ENCODE measurements at places on chromosomes 2 and 18.

DNA sequence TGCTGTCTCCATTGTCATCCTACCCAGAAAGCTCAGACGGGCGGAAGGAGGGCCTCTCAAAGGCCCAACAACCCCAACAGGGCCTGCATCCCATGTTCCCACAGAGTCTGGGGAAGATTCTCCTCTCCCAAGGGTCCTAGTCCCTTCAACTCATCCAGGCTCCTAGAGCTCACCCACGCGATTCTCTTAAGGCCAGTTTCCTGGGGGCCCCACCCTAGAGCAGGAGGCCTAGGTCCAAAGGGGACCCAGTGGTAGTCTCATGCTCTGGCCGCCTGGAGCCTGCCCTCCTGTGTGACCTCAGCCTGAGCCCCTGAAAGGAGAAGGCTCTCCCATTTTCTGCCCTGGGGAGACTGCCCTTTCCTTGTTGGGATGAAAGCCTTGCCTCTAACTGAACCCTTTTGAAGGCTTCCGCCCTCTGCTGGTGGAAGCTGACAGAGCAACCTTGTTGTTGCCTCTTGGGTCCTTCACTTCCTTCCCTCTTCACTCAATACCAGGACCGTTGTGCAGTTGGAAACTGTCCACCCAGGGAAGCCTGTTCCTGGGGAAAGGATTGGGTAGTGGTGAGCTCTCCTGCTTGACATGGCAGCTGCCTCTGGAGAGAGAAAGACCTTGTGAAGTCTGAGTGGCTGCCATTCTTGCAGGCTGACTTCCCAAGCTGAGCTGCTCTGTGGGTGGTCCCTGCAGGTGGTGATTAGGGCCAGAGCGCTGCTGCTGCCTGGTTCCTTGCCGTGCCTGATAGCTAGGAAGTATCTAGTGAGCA lies 86.0 kb upstream of the ALPP start:
- DNase-seq, result peak; percentile 54

DNA sequence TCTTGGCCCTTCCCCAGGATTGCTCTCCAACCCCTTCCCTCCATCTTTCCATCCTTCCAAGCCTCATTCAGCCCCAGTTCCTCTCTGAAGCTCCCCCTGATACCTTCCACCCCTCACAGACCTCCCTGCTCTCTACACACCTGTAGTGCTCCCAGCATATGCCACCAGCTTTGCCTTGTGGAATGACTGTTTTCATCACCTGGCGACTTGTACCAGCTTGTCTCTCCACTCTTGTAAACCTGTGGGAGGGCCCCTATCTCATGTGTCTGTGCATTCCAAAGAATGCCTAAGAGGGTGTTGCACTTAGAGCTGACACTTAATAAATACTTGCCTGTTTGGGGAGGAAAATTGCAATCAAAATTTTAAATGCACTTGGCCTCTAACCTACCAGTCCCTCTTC lies 198.7 kb downstream of the BCL11A start:
- no peak for DNase-seq

DNA sequence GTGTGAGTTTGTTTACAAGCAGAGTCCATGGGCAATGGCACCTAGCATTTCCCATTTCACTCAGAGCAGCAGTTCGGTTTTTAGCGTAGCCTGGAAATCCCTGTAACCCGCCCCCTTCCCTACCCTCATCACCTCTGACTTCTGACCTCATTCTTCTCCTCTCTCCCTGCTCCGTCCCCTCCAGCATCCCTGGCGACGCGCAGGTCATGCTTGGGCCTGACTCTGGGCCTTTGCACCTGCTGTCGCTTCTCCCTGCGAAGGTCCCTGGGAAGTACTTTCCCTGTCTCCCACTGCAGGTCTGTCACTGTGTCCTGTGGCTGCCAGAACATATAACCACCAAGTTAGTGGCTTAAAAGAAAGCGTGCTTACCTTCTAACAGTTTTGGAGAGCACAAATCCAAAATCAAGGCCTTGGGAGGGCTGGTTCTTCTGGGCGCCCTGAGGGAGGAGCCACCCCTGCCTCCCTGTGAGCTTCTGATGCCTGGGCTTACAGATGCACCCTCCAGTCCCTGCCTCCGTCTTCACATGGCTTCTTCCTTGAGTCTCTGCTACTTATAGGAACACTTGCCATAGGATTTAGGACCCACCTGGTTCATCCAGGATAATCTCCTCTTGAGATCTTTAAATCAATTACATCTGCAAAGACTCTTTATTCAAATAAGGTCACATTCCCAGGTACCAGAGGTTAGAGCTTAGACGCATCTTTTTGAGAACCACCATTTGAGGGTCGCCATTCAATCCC lies 8.1 kb upstream of the RAB17 start:
- no peak for DNase-seq

- DNase-seq, result no peak
Measured at GRCh38 chr2:15665067-15665942, 73.6 kb downstream of the DDX1 start.

GRCh38 chr2:48362515-48362914 lies 167.4 kb upstream of the STON1 start:
- no peak for DNase-seq

DNA sequence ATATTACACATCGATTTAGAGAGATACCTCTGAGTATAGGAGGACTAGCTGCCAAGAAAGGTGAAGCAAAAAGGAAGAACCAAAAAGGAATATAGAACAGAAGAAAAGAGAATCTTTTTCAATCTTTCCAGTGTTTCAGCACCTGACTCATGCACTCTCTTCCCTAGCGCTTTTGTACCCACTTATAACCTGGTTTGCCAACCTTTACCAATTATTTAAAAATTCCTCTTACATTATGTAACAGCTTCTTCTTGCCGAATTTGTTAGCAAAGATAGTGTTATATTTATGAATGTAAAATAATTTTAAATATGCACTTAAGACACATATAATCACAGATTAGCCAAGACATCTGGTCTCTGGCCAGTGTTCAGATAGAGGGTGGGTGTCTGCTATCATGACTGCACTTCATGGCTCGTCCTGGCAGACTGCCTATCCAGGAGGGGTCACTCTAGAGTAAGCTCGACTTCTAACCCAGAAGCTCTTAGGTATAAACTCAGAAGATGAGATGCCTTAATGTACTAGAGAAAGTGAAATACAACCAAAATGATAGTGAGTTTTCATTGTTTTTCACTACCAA lies 122.9 kb downstream of the ATAD2B start:
- peak; percentile 29 for DNase-seq

DNA sequence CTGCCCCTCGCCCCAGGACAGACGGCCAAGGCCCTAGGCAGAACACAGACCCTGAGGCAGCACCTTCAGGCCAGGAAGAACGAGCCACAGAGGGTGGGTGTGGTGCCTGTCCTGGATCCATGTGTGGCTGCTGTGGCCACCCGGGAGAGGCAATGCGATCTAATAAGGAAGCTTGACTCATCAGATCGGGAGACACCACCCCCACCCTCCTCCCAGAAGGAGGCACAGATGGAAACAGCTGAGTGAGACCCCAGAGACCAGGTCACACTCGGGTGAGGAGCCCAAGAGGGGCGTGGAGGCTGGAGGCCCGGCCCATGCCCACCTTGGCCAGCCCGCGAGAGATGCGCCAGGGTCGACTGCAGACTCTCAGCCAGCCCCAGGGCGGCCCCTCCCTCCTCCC lies 20.3 kb downstream of the KCNG2 start:
- DNase-seq, result peak; percentile 30

- DNase-seq, result no peak
Measured at GRCh38 chr2:101107241-101107640, 43.9 kb downstream of the TBC1D8 start.

- peak; percentile 22 for DNase-seq
Measured at GRCh38 chr2:160940271-160940670, 220.0 kb upstream of the TANK start.

DNA sequence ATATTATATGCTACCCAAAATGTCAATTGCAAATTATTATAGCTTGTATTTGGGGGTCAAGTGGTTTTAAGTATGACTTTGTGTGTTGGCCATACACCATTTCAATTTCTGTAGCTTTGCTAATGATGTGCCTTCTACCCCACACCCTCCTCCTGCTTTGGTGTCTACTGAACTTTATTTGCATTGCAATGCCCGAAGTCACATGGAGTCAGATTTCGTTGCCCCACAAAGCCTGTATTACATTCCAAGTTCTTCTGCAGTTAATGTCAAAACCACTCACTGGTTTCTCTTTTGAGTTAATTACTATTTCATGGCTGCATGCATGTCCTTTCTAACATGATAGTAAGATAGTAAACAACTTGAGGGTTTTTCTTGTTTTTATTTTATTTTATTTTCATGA lies 528.9 kb downstream of the RIT2 start:
- no peak for DNase-seq

DNA sequence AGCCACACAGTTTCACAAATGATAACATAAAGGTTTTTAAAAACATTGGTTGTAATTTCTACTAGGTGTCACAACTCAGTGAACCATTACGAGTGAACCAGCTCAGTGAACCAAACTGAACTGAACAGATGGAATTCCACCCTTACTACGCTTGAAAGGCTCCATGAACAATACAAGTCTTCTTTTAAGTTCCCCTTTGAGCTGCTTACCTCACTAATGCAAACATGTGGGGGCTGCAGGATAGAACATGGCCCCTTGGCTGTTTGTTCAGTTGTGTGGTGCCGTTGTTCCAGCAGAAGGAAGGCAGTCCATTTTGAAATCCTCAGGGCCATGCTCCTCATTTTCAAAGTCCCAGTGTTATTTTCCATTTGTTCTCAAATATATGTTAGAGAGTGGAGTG lies 30.7 kb upstream of the KLHL14 start:
- DNase-seq, result no peak

- DNase-seq, result no peak
Measured at GRCh38 chr2:88698027-88698413, 6.5 kb downstream of the RPIA start.

- DNase-seq, result no peak
Measured at GRCh38 chr2:232088771-232089170, 127.3 kb downstream of the DIS3L2 start.

DNA sequence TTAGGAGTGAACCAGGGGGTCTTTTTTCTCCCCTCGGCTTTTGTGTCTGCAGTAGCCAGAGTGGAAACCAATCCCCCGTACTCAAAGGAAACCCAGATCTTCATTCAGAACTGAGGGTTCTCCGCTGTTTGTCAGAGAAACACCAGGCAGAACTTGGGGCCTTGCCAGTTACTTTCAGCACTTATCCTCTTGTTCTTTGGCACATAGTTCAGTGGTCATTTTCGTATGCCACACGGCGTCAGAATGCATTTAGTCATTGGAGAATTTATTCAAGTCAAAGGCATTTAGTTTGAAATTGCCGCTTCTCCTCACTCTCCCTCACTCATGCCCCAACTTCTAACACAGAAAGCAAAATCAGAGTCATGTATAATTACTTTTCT lies 102.9 kb downstream of the CABLES1 start:
- DNase-seq, result no peak

DNA sequence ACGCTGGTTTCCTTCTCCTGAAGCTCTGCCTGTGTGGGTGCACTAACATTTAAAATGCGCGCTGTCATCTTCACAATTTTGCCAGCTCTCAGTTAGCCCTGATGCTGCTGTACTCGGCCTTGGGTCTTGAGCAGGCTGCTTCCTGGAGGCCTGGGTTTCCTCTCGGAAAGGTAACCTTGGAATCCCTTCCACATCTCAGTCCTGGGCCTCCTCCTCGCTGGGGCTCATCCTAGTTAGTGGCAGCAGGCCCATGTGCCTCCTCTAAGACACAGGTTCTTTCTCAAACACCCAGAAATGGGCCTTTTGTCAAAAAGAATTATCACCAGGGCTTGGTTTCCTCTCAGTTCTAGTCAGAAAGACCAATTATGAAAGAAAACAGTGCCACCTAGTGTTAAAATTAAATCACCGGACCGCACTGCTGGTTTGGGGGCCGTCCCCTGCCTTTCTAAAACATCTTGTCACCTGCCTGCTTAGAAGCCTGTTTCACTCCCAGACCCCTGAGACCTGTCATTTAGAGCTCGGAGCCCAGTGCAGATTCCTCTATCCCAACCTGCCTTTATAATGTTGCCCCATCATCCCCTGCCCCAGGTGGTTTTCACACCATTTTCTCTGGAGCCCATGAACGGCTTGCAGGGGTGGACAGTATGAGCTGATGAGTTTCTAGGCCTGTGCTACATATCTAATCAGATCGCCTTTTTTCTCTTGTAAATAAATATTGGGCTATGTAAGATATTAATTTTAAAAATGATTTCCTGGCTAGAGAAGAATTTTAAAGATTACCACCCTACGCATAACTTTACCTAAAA lies 42.4 kb downstream of the HK2 start:
- peak; percentile 51 for DNase-seq

DNA sequence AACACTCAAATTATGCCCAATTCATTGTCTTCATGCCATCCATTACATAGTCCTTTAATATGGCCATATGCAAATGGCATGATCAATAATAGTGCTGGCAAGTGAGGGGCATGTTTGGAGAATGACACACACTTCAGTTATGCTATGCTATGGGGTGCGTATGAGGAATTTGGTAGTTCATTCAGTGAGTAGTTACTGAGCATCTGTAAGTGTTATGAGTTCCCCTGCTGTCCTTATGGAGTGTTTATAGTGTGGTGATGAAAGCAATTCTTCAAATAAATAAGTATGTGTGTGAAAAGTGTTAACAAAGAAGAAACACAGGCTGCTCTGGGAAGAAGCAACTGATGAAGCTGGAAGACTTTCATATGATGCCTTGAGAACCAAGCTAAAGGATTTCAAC lies 383.7 kb upstream of the SLC14A2 start:
- no peak for DNase-seq

DNA sequence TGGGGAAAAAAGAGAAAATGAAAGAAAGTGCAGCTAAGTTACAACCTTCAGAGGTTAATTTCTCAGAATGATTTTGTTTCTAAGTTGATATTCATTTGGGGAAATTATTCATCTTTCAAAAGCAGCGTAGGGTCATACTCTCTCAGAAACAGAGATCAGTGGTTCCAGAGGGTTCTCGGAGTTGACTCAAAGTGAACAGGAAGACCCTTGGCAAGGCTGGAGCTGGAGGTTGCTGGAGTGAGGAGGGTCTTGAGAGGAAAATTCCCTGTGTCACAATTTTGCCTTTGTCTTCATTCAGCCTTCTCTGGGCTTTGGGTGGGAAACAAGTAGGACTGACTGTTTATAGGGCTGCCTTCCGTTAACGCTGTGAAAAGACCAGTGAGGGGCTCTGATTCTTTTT lies 168.2 kb downstream of the ICOS start:
- DNase-seq, result no peak

DNA sequence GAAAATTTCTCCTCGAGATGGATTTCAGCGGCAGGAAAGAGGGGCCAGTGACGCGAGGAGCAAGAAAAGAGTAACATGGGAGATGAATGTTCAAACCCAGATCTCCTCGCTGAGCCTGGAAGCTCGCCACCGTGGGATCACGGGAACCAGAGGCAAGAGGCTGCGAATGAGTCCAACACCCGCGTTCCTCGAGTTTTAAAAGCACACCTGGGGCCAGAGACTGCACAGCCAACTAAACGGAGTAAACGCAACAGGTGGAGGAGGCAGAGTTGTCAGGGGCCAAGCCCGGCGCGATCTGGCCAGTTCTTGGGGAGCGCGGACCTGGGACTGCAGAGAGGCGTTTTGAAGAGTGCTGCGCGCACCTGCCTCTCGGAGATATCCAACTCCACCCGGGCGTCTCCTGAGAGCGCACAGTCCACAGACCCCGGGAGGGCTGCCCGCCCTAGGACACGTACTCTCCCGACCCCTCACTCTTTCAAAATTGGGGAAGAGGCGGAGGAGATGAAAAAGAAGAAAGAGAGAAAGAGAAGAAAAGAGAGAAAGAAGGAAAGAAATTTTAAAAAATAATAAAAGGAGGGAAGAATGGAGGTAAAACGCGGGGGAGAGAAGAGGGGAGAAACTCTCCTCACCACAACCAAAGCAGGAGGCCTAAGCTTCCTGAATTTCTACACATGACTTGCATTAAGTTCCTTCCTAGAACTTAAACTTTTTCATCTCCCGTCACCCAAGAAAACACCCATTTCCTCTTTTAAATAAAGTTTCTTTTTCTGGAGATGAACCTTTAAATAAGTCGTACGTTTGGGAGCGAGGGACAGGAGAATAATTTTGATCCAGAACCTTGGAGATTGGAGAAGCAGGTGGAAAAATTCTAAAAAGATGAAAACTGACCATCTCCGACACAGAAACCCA lies 5.3 kb upstream of the PAX3 start:
- peak; percentile 75 for DNase-seq
